ENCODE measurements at places on chromosomes 7 and 10. TPM values are rescaled to one million over a fixed set of nuclear protein-coding genes. Genes with fewer than 3 reads are reported as not detected.
A peak's percentile ranks its signal among the peaks of the same experiment; 100 is the strongest.

Gene ARHGAP19
- 9.8 TPM for total RNA-seq

Gene RPEL1
- not detected for total RNA-seq

GRCh38 chr7:99410635-99411034, 1.9 kb downstream of the BUD31 start:
- H3K4me1 ChIP-seq, result peaks cover 22% of the 10 kb centered on the region
- no peak overlapping the region for H3K4me3 ChIP-seq
- H3K27me3 ChIP-seq, result no peaks in the 10 kb centered on the region
- peaks cover 41% of the 10 kb centered on the region for H3K36me3 ChIP-seq
- H3K27ac ChIP-seq, result no peak overlapping the region

Gene COL28A1
- 0.26 TPM for total RNA-seq

DNA sequence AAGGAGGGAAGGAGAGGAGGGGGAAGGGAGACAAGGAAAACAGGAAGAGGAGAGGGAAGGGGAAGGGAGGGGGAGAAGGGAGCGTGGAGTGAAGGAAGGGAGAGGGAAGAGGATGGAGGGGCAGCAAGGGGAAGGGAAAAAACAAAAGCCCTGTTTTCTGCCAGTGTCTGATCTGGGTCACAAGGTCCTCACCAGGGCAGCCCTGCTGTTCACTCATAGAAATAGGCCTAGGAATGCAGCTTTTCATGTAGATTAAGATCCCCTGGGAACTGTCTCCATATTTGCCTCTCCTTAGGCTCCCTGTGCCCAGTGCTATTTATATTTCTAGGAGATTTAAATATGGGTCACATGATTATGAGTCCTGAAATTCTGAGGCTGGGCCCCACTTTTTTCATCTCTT, 790.7 kb downstream of the TNS3 start:
- H3K36me3 ChIP-seq, result no peaks in the 10 kb centered on the region
- no peak overlapping the region for H3K27ac ChIP-seq
- H3K27me3 ChIP-seq, result no peaks in the 10 kb centered on the region
- H3K4me3 ChIP-seq, result no peak overlapping the region
- H3K4me1 ChIP-seq, result peaks cover 19% of the 10 kb centered on the region

Gene PRF1
- total RNA-seq, result not detected

DNA sequence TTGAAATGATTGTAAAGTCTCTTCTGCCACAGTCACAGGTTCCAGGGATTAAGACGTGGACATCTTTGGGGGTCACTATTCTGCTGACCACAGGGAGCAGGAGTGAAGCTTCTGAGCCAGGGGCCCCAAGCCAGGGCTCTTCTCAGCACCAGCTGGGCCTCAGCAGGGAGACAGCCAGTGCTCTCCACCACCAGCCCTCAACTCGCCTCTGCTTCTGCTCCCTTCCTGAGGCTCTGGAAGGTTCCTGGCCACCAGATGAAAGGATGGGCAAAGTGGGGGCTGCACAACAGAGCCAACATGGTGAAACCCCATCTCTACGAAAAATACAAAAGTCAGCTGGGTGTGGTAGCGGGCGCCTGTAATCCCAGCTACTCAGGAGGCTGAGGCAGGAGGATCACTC, 11.2 kb upstream of the CRYGN start:
- no peaks in the 10 kb centered on the region for H3K36me3 ChIP-seq
- H3K4me1 ChIP-seq, result no peaks in the 10 kb centered on the region
- no peak overlapping the region for H3K4me3 ChIP-seq
- H3K27ac ChIP-seq, result no peak overlapping the region

- no peaks in the 10 kb centered on the region for H3K27me3 ChIP-seq
- no peaks in the 10 kb centered on the region for H3K36me3 ChIP-seq
- peaks cover 14% of the 10 kb centered on the region for H3K4me1 ChIP-seq
- H3K4me3 ChIP-seq, result no peak overlapping the region
- no peak for DNase-seq
Measured at GRCh38 chr10:62457598-62457997, 83.4 kb downstream of the ZNF365 start.

- H3K27ac ChIP-seq, result no peak overlapping the region
- no peak for DNase-seq
- peaks cover 14% of the 10 kb centered on the region for H3K4me1 ChIP-seq
- H3K36me3 ChIP-seq, result peaks cover 5% of the 10 kb centered on the region
- no peaks in the 10 kb centered on the region for H3K27me3 ChIP-seq
Measured at GRCh38 chr7:102117743-102118142, 168.9 kb upstream of the SH2B2 start.

- no peak overlapping the region for H3K27ac ChIP-seq
- no peaks in the 10 kb centered on the region for H3K36me3 ChIP-seq
- no peaks in the 10 kb centered on the region for H3K4me1 ChIP-seq
- no peaks in the 10 kb centered on the region for H3K27me3 ChIP-seq
Measured at GRCh38 chr7:3229904-3230470, 71.1 kb upstream of the SDK1 start.

DNA sequence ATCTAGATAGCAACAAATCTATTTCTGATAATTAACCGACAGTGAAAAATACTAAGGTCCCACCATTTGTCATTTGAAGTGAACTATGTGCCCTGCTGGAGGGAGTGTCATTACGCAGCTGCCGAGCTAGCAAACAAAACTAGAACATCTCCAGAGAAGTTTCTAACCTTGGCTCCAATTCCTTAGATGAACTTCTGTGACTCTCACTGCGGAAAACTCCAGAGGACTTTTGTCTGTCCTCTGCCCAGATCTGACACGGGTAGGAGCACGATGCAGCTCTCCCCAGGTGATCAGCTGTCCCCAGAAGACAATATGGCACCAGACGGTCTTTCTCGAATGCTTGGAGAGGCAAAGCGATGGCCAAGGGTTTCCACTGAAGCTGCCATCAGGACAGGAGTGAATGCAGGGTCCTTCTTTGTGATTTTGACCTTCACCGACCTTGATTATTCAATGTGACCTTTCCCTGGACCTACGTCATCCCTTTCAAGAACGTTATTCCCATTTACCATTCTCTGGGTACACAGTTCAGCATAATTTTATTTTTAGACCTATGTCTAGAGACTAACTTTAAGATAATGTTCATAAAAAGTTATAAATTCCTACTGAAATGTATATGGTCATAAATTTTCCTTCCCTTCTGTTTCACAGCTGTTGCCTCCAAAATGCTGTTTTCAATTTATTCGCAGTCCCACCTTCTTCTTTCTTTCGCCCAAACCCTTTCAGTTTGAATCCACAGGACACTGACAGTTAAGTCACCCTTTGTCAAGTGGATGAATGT, 116.7 kb upstream of the C7orf33 start:
- no peak for DNase-seq
- H3K36me3 ChIP-seq, result no peaks in the 10 kb centered on the region
- no peak overlapping the region for H3K4me3 ChIP-seq
- peaks cover 26% of the 10 kb centered on the region for H3K27me3 ChIP-seq

GRCh38 chr7:141717450-141717849, 9.3 kb downstream of the WEE2 start:
- no peaks in the 10 kb centered on the region for H3K36me3 ChIP-seq
- H3K27ac ChIP-seq, result no peak overlapping the region
- H3K27me3 ChIP-seq, result 0 out of 2 replicates have a peak, but pooled peaks cover 10% of the 10 kb centered on the region
- no peak for DNase-seq
- no peak overlapping the region for H3K4me3 ChIP-seq

- no peak for DNase-seq
- no peaks in the 10 kb centered on the region for H3K36me3 ChIP-seq
- H3K4me3 ChIP-seq, result no peak overlapping the region
- peaks cover 20% of the 10 kb centered on the region for H3K4me1 ChIP-seq
Measured at GRCh38 chr7:93043385-93043985, 74.3 kb downstream of the SAMD9 start.

- H3K27me3 ChIP-seq, result no peaks in the 10 kb centered on the region
- H3K4me1 ChIP-seq, result peaks cover 25% of the 10 kb centered on the region
- H3K27ac ChIP-seq, result peak within 1 kb of the TSS; percentile 71
- H3K36me3 ChIP-seq, result no peaks in the 10 kb centered on the region
Measured at GRCh38 chr7:55572378-55573233, at the start of gene VOPP1. VOPP1 (minus strand) TSS chr7:55572502; CDS start chr7:55572324, 178 bp downstream.

Gene CTBP2
- total RNA-seq, result 78.9 TPM

GRCh38 chr10:14413523-14413922, 82.8 kb upstream of the FRMD4A start:
- no peak overlapping the region for H3K4me3 ChIP-seq
- H3K4me1 ChIP-seq, result no peaks in the 10 kb centered on the region
- H3K36me3 ChIP-seq, result no peaks in the 10 kb centered on the region
- 0 out of 2 replicates have a peak, but pooled peaks cover 4% of the 10 kb centered on the region for H3K27me3 ChIP-seq

DNA sequence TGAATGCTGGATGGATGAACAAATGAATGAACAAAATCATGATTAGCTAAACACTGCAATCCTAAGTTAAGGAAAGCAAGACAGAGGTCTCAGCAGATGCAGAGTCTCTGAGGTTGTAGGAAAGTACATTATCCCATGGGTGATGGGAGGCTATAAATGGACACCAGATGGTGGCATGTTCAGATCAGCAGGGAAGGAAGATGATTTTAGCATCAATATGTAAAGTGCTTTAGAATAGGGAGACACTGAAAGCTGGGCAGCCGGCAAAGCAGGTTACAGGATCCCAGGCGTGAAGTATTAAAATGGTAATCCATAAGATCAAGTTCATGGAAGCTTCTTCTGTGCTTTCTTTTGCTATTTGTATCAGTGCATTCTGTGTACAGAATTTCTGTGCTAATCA, 7.9 kb upstream of the RAPGEF5 start:
- no peak overlapping the region for H3K4me3 ChIP-seq
- DNase-seq, result no peak
- no peaks in the 10 kb centered on the region for H3K27me3 ChIP-seq
- H3K4me1 ChIP-seq, result peaks cover 12% of the 10 kb centered on the region
- H3K27ac ChIP-seq, result no peak overlapping the region

DNA sequence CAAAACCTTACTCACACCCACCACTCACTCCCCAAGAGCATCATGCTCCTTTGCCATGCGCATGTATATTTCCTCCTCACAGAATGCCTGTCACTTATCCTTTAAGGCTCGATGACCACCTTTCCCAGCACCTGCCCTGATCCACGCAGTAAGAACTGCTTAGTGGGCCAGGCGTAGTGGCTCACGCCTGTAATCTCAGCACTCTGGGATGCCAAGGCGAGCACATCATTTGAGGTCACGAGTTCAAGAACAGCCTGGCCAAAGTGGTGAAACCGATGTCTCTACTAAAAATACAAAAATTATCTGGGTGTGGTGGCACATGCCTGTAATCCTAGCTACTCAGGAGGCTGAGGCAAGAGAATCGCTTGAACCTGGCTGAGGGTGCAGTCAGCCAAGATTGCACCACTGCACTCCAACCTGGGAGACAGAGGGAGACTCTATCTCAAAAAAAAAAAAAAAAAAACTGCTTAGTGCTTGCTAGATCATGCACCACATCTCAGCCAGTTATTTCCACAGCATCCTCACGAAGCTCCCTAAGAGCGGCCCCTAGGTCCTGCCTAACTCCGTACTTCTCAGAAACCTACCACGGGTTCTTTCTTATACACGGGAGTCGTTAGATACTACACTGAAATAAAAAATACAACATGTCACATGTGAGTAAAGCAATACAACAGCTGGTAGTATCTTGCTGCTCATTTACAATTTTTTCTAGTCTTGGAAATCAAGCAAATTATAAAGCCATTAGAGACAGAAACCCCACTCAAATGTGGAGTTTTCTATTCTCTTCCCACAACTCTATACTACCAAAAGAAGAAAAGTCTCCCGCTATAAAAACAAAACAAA, 37.2 kb downstream of the CYTH3 start:
- no peaks in the 10 kb centered on the region for H3K36me3 ChIP-seq
- no peaks in the 10 kb centered on the region for H3K27me3 ChIP-seq
- H3K4me1 ChIP-seq, result peaks cover 26% of the 10 kb centered on the region
- no peak overlapping the region for H3K27ac ChIP-seq
- no peak overlapping the region for H3K4me3 ChIP-seq
- DNase-seq, result no peak

Gene ZNF783
- 6.9 TPM for total RNA-seq

- H3K27me3 ChIP-seq, result peaks cover 44% of the 10 kb centered on the region
- no peaks in the 10 kb centered on the region for H3K36me3 ChIP-seq
- no peak overlapping the region for H3K4me3 ChIP-seq
- no peaks in the 10 kb centered on the region for H3K4me1 ChIP-seq
- H3K27ac ChIP-seq, result no peak overlapping the region
- DNase-seq, result no peak
Measured at GRCh38 chr7:39501358-39501757, 64.8 kb upstream of the YAE1 start.

GRCh38 chr7:80284855-80285254, 150.2 kb downstream of the GNAI1 start:
- H3K4me3 ChIP-seq, result no peak overlapping the region
- H3K27ac ChIP-seq, result no peak overlapping the region
- H3K4me1 ChIP-seq, result no peaks in the 10 kb centered on the region
- no peaks in the 10 kb centered on the region for H3K36me3 ChIP-seq
- peak; percentile 29 for DNase-seq
- H3K27me3 ChIP-seq, result no peaks in the 10 kb centered on the region

Gene DNA2
- 29.5 TPM for total RNA-seq

All from PC-3 (cell line).